Stimulated activated CD4-positive, alpha-beta T cell treated with anti-CD3 and anti-CD28 coated beads, Interleukin-15, amount 100 ng/mL, for 1 hour (primary cell): ENCODE measurements at places on chromosomes 6 and 20.

DNA sequence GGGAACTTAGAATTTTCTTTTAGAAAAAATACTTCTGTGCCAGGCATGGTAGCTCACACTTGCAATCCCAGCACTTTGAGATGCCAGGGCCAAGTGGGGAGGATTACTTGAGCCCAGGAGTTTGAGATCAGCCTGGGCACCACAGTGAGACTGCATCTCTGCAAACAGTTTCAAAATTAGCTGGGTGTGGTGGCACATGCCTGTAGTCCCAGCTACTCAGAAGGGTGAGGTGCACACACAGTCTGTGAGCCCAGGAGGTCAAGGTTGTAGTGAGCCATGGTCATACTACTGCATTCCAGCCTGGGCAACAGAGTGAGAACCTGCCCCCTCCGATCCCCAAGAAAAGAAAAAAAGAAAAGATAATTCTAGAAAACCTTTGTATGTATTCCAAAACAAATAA, 346.0 kb upstream of the KCNQ5 start:
- no peak for DNase-seq

DNA sequence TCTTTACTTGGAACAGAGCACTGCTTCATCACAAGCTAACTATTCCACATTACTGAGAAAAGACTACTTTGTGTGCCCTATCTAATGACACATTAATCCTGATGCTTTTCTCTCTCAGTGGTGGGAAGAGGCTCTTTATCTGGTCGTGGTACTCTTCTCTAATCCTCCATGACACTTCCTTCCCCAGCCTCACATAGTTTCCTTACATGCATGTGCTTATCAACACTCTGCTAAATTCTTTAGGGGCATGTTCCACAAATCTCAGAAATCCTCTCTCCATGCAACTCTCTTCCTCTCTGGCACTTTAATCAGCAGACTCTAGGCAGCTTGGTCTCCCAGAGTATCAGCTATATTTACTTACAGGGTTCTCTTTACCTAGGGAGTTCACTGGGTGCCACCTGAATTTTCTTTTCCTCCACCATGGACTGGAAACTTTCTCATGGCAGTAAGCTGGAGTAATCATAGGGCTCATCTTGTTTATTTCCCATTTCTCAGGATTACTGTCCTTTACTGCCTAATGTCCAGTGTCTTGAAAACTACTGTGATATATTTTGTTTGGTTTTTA, 27.0 kb upstream of the SLC22A2 start:
- DNase-seq: no peak

DNA sequence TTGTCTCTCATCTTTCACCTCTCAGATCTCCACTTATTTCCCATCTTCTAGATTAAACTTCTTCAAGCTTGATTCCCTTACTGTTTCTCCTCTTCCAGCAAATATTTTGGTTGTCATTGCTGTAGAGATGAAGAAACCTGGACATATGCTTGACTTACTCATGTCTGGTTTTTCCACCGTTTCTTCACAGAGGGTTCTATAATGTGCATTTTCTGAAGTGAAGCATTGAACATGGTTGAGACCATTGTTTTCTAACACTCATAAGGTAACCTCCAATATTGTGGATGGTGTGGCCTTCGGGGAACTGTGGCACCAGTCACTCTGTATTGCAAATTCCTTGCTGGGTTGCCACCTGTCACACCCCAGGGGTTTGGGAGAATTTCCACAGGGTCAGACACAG, 237.2 kb downstream of the PLCB1 start:
- DNase-seq: no peak

DNA sequence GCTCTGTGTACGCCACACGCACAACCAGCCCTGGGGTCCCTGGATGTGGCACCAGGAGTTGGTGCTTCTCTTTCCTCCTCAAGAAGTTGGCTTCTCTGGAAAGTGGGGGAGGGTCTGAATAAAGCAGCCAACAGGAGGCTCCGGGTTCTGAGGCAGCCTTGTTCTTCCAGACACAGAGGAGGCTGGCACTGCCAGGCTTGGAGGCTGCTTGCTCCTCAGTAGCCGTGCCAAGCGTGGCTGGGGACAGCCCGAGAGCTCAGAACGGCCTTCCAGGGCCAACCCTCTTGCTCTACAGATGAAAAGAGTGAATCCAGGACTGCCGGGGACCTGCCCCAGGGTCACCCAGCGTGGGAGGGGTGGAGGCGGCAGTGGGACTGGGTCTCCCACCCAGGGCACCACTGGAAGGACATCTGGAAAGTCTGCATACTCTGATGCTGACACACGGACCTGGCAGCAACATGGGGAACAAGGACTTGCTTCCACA, 70.4 kb downstream of the SLC22A23 start:
- no peak for DNase-seq

DNA sequence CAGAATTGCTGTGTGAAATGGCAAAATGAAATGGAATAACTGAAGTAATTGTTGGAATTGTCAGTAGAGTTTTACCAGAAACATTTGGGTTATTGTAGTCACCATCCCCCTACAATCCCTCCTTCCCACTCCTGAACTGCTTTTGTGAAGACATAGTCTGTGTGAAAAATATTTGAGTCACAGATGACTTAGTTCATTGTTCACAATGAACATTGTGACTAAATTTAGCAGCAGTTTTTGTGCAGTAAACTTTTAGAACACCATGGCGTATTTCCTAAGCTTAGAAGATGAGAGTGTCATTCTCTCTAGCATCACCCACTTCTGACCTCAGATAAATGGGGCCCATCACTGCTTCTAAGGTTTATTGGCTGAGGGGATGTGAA, 11.0 kb downstream of the OTOR start:
- DNase-seq: no peak

GRCh38 chr6:15255909-15256395, 10.1 kb downstream of the JARID2 start:
- no peak for DNase-seq

GRCh38 chr6:27238010-27238983, 9.2 kb upstream of the PRSS16 start:
- no peak for DNase-seq

DNA sequence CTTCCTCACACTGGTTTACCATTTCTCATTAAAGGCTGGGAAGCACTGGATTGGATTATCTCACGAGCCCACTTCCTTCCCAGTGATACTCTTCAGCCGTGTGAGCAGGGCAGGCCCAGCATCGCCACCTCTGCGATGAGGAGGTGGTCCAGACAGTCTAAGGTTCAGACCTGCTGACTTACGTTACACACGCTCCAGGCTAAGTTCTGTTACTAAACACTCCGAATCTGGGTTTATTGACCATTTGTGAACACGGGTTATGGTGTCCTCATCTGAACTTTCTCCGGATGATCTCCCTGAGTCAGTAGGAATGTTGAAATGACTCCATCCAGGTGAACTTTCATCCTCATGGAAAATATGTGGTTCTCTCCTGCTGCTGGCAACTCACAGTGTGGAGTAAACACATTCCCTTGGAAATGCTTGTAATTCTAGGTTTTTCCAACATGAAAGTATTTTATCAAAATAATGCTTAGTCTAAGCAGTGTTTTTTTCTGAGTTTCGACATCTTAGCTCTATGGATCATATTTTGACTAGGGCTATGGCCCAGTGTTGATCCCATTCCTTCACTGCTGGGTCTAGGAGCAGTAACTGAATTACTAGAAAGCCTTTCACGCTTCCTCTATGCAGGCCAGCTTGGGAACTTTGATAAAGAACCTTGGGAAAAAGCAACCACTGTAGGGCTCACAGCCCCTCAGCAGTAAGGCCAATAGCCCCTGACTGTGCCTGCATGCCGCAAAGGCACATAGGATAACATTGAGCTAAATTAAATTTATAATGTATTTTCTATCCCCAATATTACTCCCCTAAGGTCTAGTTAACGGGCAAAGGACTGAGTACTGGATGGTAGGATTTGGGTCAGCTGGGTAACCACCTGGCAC, 37.7 kb upstream of the PXDC1 start:
- DNase-seq: no peak

- DNase-seq: no peak
These were observed 268.0 kb downstream of the HACE1 start for GRCh38 chr6:104591573-104592334.

DNA sequence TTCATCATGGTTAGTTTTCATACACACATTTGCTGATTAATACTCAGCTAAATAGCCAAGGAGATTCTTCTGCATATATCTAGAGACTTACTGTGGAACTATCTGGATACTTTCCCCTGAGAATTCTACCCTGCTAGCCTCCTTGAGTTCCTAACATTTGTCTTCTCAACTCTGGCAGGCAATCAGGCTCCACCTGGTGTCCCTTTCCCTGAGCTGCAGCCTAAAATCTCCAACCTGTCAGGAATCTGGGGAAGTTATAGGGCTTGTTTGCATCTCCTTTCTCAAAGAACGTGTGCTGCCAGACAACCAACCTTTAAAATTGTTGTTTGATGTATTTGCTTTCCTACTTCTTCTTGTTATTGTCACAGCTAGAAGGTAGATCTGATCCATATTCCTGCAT, 73.4 kb downstream of the FUT9 start:
- no peak for DNase-seq

DNA sequence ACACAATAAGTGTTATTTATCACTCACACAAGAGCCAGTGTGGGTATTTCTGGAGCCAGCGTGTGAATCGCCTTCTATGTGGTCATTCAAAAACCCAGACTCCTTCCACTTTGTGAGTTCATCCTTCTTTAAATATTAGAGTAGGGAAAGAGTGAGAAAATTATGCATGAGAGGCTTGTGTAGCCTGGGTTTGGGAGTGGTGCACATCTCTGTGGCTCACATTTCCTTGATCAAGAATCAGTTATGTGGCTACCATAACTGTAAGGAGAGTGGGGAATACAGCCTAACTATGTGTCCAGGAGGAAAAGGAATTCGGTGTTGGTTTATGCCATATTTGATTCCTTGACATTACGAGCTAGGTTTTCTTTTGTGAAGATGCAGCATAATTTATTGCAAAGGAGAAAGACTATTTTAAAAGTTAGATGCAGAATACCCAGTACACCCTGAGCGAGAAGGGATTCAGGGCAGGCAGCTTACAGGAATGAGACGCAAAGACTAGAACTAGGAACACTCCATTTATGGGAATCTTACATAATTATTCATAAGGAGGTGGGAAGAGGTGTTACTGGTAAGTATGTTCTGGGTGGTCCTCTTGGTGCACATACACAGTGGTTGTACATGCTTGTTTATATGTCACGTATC, 638.5 kb downstream of the COL12A1 start:
- DNase-seq: no peak

DNA sequence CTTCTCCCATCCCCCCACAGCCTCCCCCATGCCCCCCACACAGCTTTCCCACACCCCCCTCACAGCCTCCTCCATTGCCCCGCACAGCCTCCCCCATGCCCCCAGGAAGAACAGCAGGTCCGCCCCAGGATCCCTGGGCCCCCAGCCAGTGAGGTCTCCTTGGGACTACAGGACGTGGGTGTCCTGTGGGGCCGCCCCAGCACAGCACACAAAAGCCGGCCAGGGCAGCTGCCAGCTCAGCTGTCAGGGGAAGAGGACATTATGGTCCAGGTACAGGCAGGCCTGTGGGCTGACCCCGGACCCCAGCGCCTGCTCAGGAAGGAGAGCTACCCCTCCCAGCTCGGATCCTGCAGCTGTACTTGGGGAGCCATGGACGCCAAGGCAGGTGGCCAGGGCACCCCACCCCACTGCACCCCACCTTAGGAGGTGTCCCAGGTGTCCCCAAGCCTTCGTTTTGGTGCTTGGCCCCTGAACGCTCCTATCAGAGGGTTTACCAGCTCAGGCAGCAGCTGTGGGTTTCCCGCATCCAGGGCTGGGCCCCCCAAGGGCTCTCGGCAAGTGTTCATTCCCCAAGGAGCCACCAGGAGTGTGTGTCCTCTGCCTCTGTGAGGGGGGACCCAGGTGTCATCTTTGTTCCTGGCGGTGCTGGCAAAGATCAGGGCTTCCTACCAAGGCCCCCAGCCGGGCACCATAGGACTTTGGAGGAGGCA, 42.3 kb upstream of the GATA5 start:
- no peak for DNase-seq

- DNase-seq: no peak
These were observed 99.5 kb upstream of the FOXC1 start for GRCh38 chr6:1510239-1510638.

DNA sequence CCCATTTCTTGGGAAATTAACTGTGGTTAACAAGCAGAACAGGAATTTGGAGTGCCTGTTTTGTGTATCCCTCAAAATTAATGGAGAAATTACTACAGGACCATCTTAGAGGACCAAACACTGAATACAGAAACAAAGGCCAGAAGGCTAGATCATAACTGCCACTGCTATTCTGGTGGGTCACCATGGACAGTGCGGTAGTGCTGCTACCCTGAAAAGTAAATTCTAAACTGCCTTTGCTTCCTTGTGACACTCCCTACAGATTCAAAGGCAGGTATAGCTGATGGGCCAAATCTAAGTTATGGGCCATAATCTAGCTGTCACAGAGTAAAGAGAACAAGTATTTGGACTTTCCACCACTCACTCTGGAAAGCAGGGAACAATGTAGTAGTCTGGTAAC, 575.8 kb upstream of the ADGRB3 start:
- DNase-seq: no peak

DNA sequence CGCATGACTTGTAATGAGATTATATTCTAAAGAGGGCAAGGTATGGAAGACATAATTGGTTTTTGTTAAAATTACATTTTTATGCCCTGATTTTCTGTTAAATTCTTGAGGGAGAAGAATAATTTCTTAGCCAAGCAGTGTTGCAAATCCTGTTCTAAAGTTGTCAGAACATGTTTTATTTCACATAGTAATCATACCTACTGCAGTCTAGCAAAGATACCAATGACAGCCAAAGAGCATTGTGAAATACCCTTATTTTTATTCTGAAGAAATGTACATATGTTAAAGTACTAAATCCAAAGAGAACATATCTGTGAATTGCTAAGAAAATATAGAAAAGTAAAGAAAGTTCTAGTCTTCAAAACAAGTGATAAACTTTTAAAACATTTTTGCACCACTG, 39.6 kb upstream of the SMIM8 start:
- DNase-seq: no peak

GRCh38 chr6:53691252-53691651, 25.7 kb upstream of the KLHL31 start:
- DNase-seq: no peak

- DNase-seq: no peak
These were observed 10.6 kb downstream of the PFDN4 start for GRCh38 chr20:54218470-54218869.

DNA sequence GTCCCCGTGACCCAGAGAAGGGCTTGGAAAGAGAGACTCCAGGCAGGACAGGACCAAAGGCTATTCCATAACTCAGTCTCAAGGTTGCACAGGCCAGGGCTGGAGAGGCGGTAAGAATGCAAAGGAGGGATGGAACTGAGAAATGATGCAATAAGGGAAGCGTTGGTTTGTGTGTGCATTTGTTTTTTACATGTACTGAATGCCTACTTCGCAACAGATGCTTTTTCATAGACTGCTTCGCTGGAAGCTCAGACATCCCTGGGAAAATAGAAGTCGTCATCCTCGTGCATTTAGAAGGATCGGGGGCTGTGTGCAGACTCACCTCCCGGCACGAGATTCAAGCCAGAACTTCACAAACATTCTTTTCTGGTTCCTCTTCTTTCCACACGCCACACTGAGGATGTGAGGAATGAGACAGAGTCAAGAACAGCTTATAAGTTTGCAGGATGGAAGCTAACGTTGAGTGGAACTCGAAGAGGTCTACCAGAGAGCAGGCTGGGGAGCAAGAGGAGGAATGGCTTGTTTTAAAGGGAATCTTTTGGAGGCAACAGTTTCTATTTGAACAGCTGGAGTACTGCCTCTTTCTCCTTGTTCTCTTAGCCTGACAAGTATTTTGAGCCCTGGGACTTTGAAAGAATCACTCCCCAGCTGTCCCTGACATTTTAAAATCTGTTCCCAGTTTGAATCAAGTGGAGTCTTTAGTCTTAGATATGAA, 19.3 kb upstream of the LY86 start:
- DNase-seq: no peak

GRCh38 chr6:108836061-108836460, 12.2 kb upstream of the ARMC2 start:
- no peak for DNase-seq
